ENCODE measurements at places on chromosomes 13 and 19. TPM values are rescaled to one million over a fixed set of nuclear protein-coding genes. Genes with fewer than 3 reads are reported as not detected.

The ZNF599 gene
- total RNA-seq: 11.7 TPM

The CNMD gene
- total RNA-seq: not detected

The CGB8 gene
- not detected for total RNA-seq

The PSG2 gene
- total RNA-seq: not detected

The OR4F17 gene
- total RNA-seq: not detected

DNA sequence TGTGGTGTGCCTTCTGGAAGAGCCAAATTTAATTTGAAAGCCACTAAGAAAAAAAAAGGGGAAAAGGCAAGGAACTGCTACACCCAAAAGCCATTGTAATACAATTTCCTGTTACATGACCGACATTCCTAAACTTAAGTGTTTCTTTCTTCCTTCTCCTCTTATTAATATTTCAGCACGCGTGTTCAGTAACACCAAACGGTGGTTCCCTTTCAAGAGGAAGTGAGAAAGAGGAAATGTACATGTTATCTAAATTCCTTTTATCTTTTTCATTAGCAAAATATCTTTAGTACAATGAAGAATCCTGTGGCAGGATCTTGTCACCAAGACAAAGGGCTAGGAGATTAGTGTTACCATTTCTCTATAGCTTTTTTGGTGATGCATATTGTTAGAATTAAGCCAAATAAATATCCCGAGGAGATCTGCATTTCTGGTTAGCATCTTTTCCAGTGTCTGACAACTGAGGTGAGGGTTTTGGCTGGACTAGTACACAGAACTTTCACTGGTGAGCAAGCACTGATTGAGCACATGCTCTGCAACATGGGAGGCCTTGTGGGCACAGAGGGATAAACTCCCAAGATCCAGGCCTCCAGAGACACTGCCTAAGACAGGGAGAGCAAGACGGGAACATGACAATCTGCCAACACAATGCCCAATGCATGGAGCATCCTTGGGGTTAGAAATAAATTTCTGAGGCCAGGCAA, 22.1 kb downstream of the LATS2 start:
- H3K4me3 ChIP-seq: no peak overlapping the region
- H3K27ac ChIP-seq: no peak overlapping the region
- no peaks in the 10 kb centered on the region for H3K27me3 ChIP-seq
- no peak for DNase-seq
- H3K4me1 ChIP-seq: peaks cover 22% of the 10 kb centered on the region

- H3K27ac ChIP-seq: peak overlapping the region; percentile 84
- DNase-seq: no peak
- H3K27me3 ChIP-seq: no peaks in the 10 kb centered on the region
- no peaks in the 10 kb centered on the region for H3K36me3 ChIP-seq
- H3K4me3 ChIP-seq: peak overlapping the region; percentile 38
These were observed 124.2 kb downstream of the LMO7 start for GRCh38 chr13:75760131-75761021.

DNA sequence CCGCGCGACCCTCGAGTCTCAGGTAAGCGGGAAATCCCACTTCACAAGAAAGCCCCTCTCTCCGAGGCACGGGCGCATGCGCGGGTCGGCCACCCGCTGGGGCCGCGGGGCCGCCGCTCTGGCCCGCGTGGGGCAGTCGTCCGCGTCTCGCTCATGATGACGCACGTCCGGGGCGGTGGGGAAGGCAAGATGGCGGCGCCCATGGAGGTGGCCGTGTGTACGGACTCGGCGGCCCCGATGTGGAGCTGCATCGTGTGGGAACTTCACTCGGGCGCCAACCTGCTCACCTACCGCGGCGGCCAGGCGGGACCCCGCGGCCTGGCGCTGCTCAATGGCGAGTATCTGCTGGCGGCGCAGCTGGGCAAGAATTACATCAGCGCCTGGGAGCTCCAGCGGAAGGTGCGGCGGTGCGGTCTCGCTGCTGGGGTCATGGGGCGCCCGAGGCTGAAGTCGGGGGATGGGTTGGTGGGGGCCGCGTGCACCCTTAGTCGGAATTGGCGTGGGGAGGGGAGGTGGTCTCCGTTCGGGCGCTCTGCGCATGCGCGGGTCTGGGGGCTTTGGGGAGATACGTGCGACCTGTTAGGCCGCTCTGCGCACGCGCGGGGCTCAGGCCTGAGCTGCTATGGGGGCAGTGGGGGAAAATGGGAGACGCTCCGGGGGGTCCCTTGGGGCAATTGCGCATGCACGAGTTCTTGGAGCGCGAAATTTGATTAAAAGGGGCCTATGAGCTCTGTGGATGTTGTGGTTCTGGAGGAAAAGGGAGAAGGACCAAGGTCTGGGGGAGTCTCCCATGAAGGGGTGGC, at the start of gene WDR18:
Gene WDR18 (plus strand): TSS at position 181 of the 803 bp plus-strand sequence. CDS start 9 bp downstream, at position 190.
- H3K36me3 ChIP-seq: peaks cover 19% of the 10 kb centered on the region
- peak within 1 kb of the TSS; percentile 85 for H3K4me3 ChIP-seq
- DNase-seq: peak; percentile 95
- H3K27me3 ChIP-seq: no peaks in the 10 kb centered on the region
- peak within 1 kb of the TSS; percentile 81 for H3K27ac ChIP-seq

GRCh38 chr13:77510156-77510555, 25.4 kb upstream of the SCEL start:
- no peak overlapping the region for H3K27ac ChIP-seq
- H3K4me1 ChIP-seq: peaks cover 19% of the 10 kb centered on the region
- no peaks in the 10 kb centered on the region for H3K36me3 ChIP-seq

GRCh38 chr13:93624311-93624777, 397.7 kb downstream of the GPC6 start:
- no peak overlapping the region for H3K4me3 ChIP-seq
- H3K27me3 ChIP-seq: no peaks in the 10 kb centered on the region
- H3K4me1 ChIP-seq: no peaks in the 10 kb centered on the region
- no peak overlapping the region for H3K27ac ChIP-seq

- H3K27ac ChIP-seq: no peak overlapping the region
- no peak for DNase-seq
- no peaks in the 10 kb centered on the region for H3K27me3 ChIP-seq
- H3K4me3 ChIP-seq: no peak overlapping the region
- no peaks in the 10 kb centered on the region for H3K36me3 ChIP-seq
These were observed 1315.4 kb downstream of the EFNB2 start for GRCh38 chr13:105220063-105220462.

GRCh38 chr13:38954844-38955243, 35.8 kb downstream of the STOML3 start:
- DNase-seq: no peak
- H3K36me3 ChIP-seq: no peaks in the 10 kb centered on the region
- H3K4me3 ChIP-seq: no peak overlapping the region
- no peaks in the 10 kb centered on the region for H3K4me1 ChIP-seq

DNA sequence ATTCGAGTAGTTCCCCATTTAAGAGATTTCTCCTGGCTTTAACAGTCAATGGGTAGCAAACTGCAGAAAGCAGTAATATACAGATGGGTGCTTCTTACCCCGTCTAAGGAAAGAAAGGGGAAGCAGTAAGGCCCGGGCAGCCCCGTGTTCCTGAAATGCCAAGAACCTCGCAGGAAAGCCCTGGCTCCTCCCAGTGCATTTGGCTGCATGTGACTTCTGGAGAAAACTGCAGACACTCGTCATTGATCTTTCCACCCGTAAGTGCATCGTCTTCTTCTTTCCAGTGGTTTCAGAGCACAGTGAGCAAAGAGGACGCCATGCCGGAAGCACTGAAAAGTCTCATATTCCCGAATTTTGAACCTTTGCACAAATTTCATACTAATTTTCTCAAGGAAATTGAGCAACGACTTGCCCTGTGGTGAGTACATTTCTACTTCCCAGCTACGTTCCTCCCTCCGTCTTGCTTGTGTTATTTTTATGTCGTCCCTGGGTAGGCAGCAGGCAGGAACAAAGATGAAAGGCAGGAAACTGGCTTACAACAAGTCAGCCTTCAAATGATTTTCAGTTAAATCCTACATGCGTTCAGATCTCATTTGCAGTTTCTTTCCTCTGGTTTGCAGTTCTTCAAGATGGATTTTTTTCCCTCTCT, 165.2 kb downstream of the STK24 start:
- no peaks in the 10 kb centered on the region for H3K27me3 ChIP-seq
- peak overlapping the region; percentile 39 for H3K27ac ChIP-seq
- no peak for DNase-seq
- H3K4me1 ChIP-seq: peaks cover 15% of the 10 kb centered on the region
- peak overlapping the region; percentile 30 for H3K4me3 ChIP-seq
- H3K36me3 ChIP-seq: peaks cover 6% of the 10 kb centered on the region

DNA sequence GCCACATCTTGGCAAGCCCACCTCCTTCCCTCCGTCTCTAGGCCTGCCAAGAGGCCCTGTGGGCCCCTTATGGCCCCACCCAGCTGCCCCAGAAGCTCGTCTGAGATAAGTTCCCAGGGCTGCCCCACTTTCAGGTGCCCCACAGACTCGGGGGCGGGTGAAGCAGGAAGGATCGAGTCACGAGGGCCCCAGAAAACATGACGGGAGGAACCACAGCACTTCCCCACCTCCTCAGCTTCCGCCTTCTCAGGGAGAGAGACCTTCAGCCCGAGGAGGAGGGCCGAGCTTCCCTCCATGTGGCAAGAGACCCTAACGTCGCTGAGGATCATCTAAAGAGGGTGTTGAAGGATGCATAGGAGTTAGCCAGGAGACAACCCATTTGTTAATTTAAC, 4.5 kb upstream of the IL12RB1 start:
- no peak for DNase-seq
- H3K36me3 ChIP-seq: no peaks in the 10 kb centered on the region
- H3K4me3 ChIP-seq: no peak overlapping the region

DNA sequence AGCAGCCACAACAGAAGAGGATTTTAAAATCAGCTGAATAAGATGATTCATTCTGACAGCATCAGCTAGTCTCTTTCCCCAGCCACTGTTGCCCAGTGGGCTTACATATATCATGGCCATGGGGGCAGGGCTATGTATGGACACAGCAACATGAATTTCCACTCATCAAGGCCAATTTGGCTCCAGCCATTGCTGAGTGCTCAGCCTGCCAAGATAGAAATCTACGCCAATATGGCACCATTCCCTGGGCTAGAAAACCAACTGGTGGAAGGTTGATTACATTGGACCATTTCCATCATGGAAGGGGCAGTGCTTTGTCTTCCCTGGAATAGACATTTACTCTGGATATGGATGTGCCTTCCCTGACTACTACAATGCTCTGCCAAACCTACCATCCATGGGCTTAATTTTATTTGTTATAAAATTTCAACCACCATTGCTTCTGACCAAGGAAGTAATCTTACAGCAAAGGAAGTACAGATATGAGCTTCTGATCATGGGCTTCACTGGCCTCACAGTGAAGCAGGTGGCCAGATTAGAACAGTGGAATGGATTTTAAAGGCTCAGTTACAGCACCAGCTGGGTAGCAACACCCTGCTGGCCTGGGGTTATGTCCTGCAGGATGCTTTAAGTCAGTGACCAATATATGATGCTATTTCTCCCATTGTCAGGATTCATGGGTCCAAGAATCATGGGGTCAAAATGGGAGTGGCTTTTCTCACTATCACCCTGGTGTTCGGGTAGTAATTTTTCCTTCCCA, 9.8 kb upstream of the ALOX5AP start:
- H3K36me3 ChIP-seq: no peaks in the 10 kb centered on the region
- DNase-seq: no peak
- H3K27me3 ChIP-seq: no peaks in the 10 kb centered on the region
- H3K4me1 ChIP-seq: no peaks in the 10 kb centered on the region
- H3K4me3 ChIP-seq: no peak overlapping the region

GRCh38 chr13:84760956-84761355, 878.7 kb upstream of the SLITRK1 start:
- no peaks in the 10 kb centered on the region for H3K36me3 ChIP-seq
- no peak overlapping the region for H3K27ac ChIP-seq
- DNase-seq: no peak

DNA sequence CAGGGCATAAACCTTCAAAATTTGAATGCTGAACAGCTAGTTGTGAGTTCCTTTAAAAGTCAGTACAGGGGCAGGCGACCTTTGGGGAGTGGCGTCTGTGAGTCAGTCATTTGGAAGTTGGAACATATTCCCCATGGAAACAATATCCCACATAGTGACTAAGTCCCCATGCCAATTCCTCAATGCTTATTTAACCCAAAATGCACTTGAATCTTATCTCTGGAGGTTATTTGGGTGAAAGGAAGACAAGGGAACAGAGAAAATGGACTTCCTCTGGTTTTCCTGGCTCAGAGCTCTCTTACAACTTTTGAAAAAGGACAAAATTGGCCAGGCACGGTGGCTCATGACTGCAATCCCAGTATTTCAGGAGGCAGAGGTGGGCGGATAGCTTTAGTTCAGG, 479.2 kb upstream of the NBEA start:
- H3K4me1 ChIP-seq: no peaks in the 10 kb centered on the region
- H3K36me3 ChIP-seq: no peaks in the 10 kb centered on the region
- H3K27ac ChIP-seq: no peak overlapping the region
- no peak for DNase-seq
- H3K4me3 ChIP-seq: no peak overlapping the region

DNA sequence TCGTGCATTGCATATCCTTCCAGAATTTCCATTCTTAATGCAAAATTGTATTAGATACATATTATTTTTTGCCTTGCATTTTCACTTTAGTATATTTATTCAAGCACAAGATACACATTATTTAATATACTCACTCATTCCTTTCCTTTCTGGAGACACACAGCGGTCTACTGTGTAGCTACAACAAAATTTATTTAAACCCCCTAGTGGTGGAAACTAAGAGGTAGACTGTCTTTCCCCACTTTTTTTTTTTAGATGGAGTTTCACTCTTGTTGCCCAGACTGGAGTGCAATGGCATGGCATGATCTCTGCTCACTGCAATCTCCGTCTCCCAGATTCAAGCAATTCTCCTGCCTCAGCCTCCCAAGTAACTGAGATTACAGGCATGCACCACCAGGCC, 2040.3 kb upstream of the PCDH20 start:
- no peaks in the 10 kb centered on the region for H3K27me3 ChIP-seq
- H3K4me3 ChIP-seq: no peak overlapping the region
- H3K27ac ChIP-seq: no peak overlapping the region
- H3K36me3 ChIP-seq: no peaks in the 10 kb centered on the region
- no peak for DNase-seq
- H3K4me1 ChIP-seq: no peaks in the 10 kb centered on the region

DNA sequence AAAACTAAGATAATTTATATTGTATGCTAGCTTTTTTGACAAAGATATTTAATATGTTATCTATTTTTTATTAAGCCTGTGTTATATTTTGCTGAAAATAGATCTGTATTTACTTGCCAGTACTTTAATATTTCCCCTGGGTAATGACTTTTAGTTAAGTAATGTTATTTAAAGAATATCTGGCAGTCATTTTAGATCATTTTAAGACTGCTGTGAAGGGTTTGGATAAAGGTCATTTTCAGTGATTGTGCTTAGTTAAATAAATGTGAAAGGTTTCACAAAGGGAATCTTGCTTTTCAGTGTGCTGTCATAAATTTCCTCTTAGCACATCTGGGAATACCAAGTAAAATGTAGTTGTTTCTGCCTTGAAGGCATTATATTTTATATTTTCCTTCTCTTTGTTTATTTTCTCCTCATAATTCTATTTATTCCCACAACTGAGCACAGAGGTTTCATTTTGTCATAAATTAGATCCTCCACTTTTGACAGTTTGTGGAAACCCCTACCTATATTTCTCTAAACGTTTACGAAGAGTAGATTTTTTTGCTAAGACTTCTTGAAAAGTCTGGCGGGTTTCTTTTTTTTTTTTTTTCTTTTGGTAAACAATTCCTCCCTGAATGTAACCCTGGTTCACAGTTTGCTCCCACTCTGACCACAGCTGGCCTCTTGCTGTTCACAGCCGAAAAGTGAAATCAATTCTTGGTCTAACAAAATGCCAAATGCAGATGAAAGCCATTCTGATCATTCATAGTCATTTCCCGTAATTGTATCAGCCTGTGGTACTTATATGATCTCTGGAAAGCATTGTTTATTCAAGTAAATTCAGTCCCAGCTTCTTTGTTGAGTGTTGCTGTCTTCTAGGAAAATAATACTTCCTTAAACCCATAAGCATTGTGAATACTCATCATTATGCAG, 87.8 kb downstream of the MAB21L1 start:
- no peak for DNase-seq
- no peak overlapping the region for H3K27ac ChIP-seq
- H3K4me3 ChIP-seq: no peak overlapping the region
- no peaks in the 10 kb centered on the region for H3K27me3 ChIP-seq
- H3K36me3 ChIP-seq: no peaks in the 10 kb centered on the region

All from suprapubic skin (tissue), 4 donors.